A673 (cell line): ENCODE measurements at places on chromosomes 3 and 15. TPM values are rescaled to one million over a fixed set of nuclear protein-coding genes. Genes with fewer than 3 reads are reported as not detected.
A peak's percentile ranks its signal among the peaks of the same experiment; 100 is the strongest.

- H3K36me3 ChIP-seq, result no peaks in the 10 kb centered on the region
- no peak overlapping the region for H3K4me3 ChIP-seq
- H3K4me1 ChIP-seq, result peaks cover 10% of the 10 kb centered on the region
- H3K27me3 ChIP-seq, result no peaks in the 10 kb centered on the region
Observed at GRCh38 chr15:63493436-63493835, 11.0 kb upstream of the USP3 start.

DNA sequence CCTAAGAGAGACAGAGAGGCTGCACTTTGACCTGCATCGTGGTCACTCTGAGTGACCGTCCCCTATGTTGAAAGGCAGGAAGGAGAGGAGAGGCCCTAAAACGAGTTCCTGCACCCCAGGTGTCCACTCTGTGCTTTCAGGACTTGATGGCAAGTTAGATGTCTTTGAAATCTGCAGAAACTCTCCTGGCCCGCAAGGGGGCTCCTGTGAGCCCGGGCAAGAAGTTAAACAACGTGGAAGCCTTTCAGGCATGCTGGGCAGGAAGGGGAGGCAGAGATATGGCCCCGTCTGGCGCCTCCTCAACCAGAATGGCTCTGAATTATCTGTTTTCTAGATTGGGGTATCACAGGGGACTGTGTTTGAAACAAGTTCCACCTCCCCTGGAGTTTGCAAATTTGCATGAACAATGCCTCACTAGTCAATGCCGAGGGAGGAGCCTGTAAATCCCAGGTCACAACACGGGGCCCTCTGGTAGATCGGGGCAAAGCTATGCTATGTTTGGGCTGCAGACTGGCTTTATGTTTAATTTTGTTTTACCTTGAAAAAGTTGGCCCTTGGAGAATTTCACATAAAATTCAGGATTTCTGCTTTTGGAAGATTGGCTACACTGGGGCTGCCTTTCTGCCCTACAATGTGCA lies 9.8 kb downstream of the CTXND1 start:
- H3K36me3 ChIP-seq, result no peaks in the 10 kb centered on the region
- no peak overlapping the region for H3K4me3 ChIP-seq
- DNase-seq, result peak; percentile 72
- peaks cover 43% of the 10 kb centered on the region for H3K27me3 ChIP-seq
- H3K27ac ChIP-seq, result no peak overlapping the region

GRCh38 chr3:177742273-177742672 lies 545.0 kb upstream of the TBL1XR1 start:
- no peaks in the 10 kb centered on the region for H3K27me3 ChIP-seq
- H3K4me1 ChIP-seq, result no peaks in the 10 kb centered on the region
- DNase-seq, result no peak
- H3K27ac ChIP-seq, result no peak overlapping the region
- no peak overlapping the region for H3K4me3 ChIP-seq

Gene ZBBX
- not detected in 2 replicates for total RNA-seq

Gene AHSG
- 3.2 and 4.9 TPM in 2 replicates for total RNA-seq

DNA sequence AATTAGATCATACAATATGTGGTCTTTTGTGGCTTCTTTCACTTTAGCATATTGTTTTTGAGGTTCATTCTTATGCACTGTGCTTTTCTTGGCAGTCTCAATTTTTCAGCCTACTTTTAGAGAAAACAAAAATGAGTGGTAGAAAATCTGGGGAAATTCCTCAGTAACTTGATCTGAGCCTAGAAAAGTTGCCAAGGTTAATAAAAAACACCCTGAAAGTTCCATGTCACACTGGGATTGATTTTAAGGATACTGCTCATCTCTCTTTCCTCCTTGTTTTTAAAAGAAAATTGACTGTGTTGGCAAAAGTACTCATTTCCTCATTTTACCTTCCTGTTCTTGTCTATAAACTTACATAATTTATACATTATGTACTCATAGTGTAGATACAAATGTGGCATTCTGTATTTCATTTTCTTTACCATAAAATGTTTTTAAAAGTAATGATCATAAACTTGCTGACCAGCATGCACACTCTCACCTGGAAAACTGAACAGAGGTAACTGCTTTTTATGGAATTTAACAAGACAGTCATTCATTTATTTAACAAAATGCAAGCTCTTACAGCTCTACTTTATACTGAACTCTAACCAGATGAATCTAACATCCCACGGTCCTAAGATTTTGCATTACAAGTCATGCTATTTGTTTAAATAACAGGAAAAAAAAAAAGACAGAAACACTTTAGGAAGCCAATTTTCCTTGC lies 28.6 kb upstream of the SH3BP5 start:
- no peak for DNase-seq
- H3K27me3 ChIP-seq, result no peaks in the 10 kb centered on the region
- no peak overlapping the region for H3K27ac ChIP-seq

GRCh38 chr3:196654006-196654734 lies 14.7 kb downstream of the NRROS start:
- H3K4me1 ChIP-seq, result no peaks in the 10 kb centered on the region
- no peak for DNase-seq
- H3K27ac ChIP-seq, result no peak overlapping the region
- H3K27me3 ChIP-seq, result no peaks in the 10 kb centered on the region
- H3K4me3 ChIP-seq, result no peak overlapping the region

Gene PPP2R3A
- 1.1 and 1.3 TPM in 2 replicates for total RNA-seq

DNA sequence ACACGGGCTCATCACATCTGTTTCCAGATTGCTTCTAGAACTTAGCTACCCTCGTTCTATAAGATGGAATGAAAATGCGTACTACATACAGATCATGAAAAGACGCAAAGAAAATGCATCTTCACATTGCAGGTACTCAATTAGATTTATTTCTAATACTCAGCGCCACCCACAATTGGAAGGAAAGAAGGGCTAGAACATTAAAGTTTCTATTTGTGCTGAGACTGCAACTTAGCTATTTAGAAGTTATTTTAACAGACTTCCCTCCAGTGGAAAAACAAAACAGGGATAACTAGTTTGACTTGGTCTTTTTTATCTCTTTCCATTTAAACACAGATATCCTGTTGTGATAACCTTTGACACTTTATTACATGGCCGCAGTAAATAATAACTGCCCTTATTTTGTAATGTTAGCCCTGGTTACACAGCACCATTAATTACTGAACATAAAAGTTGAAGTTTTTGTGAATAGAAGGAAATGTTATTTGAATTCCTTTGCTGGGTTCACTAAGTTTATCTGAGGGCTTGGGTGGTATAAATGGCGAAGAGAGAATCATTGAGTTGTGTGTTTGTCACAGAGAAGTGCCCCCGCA lies 86.9 kb upstream of the SLC25A26 start:
- no peak for DNase-seq
- no peak overlapping the region for H3K27ac ChIP-seq
- peaks cover 1% of the 10 kb centered on the region for H3K4me1 ChIP-seq

GRCh38 chr15:68909601-68910100 lies 20.7 kb upstream of the SPESP1 start:
- no peaks in the 10 kb centered on the region for H3K36me3 ChIP-seq
- no peak overlapping the region for H3K27ac ChIP-seq
- no peaks in the 10 kb centered on the region for H3K4me1 ChIP-seq
- no peak for DNase-seq
- H3K27me3 ChIP-seq, result no peaks in the 10 kb centered on the region
- H3K4me3 ChIP-seq, result no peak overlapping the region
